Skin of body (tissue), 3 donors: ENCODE measurements at places on chromosomes 12 and 14.
A peak's percentile ranks its signal among the peaks of the same experiment; 100 is the strongest.

DNA sequence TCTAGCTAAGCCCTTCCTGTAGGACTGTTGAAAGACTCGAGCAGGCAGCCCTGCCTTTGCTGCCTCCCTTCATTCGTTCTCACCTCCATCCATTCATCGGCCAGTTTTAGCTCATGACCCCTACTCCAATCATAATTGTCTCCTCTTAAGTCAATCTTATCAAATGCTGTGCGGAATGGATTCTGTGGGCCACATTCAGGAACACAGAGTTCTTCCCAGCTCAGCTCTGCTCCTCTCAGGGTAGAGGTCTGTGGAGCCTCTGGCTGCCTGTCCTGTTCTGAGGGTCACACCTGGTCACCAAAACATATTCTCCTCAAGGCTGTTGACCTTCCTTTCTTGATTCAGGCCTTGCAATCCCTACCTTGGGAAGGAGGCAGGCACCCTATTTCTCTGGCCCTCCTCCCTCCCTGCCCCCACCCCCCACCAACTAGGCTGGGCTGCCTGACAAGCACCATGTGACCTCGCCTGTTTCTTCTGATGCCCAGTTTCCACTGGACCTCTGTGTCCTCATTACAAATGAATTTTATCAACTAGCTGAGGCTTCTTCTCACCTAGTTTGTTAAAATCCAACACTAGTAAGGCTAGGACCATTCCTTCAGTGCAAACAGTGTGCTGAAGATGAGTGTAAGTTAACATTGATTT, 3.5 kb downstream of the SMCO2 start:
- DNase-seq = no peak

DNA sequence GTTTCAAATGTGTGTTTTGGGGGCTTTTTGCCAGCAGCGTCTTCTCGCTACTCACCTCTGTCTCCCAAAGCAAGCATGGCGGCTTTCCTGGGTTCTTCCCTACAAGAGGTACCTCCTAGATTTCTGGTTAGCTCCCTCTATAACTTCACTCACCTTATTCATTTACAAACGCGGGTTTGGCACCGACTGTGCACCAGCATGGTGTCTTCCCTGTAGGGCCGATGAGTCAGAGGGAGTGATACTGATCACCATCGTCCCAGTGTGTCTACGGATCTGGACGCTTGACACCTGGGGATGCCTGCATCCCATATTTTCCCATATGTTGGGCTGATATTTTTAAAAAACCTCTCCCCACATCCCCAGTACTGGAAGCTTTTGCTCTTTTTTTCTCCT, 8.0 kb upstream of the SERPINA12 start:
- no peak for DNase-seq

DNA sequence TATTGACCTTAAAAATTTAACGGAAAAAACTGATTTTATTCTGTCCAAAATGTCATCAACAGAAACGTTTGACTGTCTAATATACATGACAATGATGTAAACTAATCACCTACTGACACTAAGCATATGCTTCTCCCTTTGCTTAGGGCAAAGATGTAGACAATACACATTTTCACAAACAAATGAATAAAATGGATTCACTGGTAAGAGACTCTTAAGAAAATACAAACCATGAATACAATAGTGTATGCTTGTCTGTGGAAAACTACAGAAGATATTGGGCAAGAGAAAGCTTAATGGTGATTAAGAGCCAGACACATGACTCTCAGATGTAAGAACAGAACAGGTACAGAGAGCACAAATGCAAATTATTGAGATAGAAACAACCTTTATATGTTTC, 1248.7 kb downstream of the FSCB start:
- DNase-seq = no peak

DNA sequence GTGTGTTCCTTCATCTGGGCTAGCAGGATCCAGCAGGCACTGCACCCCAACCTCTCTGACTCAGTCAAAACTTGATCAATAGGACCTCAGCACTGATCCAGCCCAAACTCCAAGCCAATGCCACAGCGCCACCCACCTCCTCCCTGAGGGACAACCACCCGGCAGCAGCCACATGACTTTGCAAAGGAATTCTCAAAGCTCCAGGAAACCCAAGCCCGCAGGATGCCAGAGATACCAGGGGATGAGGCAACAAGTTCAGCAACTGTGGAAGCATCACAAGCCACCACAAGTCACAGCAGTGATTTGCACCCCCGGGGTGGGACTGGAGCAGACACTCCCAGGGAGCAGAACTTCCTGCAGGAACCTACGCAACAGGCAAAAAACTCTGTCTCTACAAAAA, 37.3 kb downstream of the ACTN1 start:
- peak; percentile 38 for DNase-seq

DNA sequence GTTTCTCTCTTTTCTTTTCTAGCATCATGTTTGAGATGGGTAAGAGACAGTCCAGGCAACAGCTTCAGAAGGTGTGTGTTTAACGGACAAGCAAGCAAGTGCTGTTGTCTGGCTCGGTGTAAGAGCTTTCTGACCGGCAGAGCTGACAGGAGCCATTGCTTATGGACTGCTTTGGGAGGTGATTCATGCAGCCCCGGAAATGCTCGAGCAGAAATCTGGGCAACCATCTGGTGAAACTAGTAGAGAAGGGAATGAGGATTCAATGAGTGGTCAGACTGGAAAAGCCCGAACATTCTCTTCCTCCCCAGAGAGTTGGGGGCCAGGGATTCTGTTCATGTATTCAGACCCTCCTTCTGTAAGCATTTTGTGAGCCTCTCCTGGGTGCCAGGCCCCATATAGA, 24.4 kb downstream of the TUNAR start:
- DNase-seq = no peak
